ENCODE measurements at places on chromosomes 2 and 18. TPM values are rescaled to one million over a fixed set of nuclear protein-coding genes. Genes with fewer than 3 reads are reported as not detected.

GRCh38 chr2:28565720-28566295 lies 69.9 kb downstream of the PLB1 start:
- no peak for DNase-seq

DNA sequence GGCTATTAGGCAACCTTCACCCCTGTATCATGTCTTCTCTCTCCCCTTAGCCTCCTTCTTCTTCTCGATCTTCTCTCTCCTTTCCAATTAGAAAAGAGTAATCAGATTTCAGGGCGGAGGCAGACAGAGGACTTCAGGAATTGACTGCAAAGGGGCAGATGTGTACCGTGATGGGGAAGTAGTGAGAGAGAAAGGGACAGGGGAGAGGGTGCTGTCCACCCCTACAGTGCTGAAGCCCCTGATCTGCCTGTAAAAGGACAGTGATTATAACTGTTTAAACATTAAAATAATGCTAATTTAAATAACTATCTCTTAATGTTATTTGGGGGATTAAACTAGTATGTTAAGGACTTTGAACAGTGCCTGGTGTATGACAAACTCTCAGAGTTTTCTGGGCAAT lies 178.5 kb downstream of the ACTR3 start:
- DNase-seq = no peak

DNA sequence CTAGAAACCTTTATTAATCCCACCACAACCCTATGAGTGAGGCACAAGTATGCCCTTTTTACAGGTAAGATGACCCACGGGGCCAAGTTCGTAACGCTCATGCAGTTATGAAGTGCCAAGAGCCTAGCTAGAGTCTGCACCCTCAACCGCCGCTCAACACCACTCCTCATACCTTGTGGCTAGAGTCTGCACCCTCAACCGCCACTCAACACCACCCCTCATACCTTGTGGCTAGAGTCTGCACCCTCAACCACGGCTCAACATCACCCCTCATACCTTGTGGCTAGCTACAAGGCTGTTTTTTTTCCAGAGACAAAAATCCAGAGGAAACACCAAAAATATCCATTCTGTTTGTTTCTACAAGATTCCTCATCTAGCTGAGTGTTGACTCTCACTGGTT lies 4.6 kb downstream of the TXNL4A start:
- no peak for DNase-seq

DNA sequence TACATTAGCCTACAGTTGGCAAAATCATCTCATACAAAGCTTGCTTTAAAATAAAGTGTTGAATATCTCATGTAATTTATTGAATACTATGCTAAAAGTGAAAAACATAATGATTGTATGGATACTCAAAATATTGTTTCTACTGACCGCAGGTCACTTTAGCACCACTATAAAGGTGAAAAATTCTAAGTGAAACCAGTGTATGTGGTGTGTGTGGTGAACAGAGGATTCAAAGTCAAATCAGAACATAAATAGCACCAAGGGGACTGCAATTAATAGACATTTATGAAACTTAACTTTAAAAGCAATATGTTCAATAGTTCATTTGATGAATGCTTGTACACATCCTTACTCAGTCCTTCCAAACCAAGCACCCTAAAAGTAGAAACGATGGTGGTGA lies 145.8 kb downstream of the AKAIN1 start:
- no peak for DNase-seq

- no peak for DNase-seq
Measured at GRCh38 chr2:128834207-128834879, 515.7 kb upstream of the HS6ST1 start.

- no peak for DNase-seq
Measured at GRCh38 chr18:58572181-58572580, 56.7 kb downstream of the ALPK2 start.

GRCh38 chr2:119464981-119465380 lies 33.3 kb downstream of the TMEM37 start:
- DNase-seq = no peak

- DNase-seq = no peak
Measured at GRCh38 chr18:23194155-23194996, 59.1 kb downstream of the CABLES1 start.

- DNase-seq = no peak
Measured at GRCh38 chr18:22283116-22283395, 113.7 kb downstream of the GATA6 start.

- peak; percentile 23 for DNase-seq
Measured at GRCh38 chr2:111100765-111101162, 19.9 kb upstream of the BCL2L11 start.

DNA sequence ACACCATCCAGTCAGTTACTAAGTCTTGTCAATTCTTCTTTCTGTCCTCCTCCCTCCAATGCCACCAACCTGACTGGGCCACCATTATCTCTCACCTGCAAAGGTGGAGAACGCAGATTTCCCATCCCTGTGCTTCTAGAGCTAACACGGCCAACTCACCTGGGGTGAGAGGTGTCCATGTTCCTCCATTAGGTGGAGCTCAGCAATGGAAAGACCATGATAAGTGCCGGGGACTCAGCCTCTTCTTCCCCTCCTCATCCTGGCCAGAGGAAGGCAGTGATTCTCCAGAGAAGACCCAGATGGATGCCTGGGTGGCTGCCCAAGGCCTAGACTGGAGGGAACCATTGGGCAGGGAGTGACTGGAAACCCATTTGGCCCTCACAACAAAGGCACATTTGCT lies 48.1 kb upstream of the SLC1A4 start:
- DNase-seq = no peak

DNA sequence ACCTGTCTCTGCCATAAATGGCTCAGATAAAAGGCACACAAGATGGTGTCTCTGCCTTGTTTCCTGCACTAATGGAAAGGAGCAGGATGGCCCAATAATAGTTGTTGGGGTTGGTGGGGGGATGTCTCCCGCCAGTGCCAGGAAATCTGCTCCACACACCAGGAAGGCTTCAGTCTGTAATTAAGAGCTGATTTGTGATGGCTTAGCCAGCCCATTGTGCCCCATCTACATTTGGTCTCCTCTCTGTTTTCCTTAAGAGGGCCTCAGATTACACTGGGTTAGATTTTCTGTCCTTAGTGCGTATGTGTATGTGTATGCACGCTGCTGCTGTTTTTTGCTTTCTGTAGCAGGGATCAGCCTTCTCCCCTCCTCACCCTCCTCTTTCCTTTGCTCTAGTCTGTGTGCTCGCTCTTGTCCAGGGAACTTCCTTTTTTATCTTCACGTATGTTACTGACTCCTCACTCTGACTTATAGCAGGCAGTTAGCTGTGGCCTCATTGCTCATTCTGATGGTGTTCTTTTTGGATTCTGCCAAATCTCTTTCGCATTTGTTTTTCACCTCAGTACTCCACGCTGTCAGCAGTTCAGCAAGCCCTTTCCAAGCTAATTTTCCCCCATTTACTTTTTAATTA lies 33.4 kb upstream of the MGAT5 start:
- DNase-seq = no peak

DNA sequence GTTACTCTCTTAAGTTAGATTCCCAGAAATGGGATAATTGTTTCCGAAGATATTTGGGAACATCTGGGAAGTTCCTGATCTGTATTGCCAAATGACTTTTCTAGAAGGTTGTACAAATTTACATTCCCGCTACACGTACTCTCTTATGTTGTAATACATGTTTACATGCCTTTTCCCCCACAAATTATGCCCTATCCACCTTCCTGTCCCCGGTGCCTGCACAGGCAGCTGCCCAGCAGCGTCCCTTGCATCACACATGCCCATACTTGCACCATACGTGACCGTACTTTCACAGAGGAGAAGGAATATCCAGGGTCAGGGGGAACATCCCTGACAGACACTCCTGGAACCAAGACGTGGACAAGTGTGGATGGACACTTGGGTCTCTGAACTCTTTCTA lies 24.2 kb upstream of the KLF11 start:
- DNase-seq = no peak

- DNase-seq = no peak
Measured at GRCh38 chr2:217481577-217481976, 521.2 kb downstream of the TNS1 start.

DNA sequence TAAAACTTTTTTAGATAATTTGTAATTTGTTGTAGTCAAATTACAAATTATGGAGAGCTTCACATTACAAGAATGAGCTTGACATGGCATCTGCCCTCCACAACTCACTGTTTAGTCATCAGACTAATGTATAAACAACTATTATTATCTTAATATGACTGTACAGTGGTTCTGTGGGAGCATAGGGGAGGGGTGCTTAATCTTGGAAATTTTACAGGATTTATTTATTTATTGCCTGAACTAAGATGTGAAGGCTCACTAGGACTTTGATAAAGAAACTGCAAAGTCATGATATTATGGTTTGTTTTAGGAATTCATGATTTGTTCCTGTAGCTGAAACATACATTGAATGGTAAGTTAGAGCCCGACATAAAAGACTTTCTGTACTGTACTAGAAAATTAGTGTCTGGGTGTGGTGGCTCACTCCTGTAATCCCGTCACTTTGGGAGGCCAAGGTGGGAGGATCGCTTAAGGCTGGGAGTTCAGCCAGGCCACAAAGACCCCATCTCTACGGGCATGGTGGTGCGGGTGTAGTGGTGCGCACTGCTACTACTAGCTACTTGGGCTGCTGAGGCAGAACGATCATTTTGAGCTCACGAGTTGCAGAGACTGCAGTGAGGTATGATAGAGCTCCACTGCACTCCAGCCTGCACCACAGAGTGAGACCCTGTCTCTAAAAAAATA lies 2.1 kb downstream of the MARCHF7 start:
- no peak for DNase-seq

DNA sequence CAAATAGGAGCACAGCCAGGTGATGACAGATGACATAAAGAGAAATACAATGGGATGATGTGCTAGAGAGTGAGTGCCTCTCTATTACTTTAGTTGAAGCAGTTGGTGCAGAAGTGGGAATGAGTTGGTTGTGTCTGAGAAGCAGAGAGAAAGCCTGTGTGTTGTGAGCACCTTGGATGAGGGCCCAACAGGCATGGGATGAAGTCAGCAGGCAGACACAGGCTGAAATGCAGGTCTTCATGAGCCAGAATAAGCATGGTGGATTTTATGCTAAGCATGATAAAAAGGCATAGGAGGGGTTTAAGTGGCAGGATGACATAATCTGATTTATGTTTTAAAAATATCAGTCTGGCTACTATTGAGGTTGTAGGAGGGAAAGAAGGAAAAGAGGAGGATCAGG lies 71.5 kb downstream of the KLHL14 start:
- DNase-seq = no peak

DNA sequence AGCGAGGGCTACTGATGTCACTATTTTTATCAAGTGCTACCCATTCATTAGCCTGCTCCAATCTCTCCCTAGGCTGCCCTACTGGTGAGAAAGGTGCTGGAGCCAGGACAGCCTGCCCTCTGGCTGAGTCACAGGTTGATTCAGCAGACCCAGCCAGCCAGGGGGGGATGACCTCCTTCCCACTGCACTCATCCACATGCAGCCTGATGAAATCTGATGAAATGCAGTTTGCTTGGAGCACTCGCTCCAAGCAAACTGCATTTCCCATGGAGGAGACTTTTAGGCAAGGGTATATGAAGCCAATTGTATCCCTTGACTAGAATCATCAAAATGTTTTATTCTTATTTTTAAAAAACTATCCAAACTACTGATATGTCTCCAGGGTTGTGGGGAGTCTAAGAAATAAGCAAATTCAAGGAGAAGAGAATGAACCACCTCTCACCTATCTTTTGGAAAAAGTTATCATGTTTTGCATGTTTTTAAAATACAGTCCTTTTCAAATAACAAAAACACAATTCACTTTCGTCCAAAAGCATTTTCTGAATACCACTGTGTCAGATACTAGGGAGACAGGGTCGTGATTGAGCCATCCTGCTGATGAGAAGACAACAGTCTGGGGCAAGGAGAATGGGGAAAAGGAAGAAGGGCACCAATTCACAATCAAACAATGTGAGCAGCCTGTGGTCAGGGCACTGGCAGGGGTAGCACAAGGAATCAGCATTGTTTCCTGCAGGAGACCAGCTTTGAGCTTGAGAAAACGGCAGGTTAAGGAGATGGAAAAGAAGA lies 128.3 kb downstream of the AFF3 start:
- no peak for DNase-seq

- no peak for DNase-seq
Measured at GRCh38 chr2:231397928-231398294, 2.4 kb downstream of the B3GNT7 start.

- no peak for DNase-seq
Measured at GRCh38 chr2:37711308-37711731, 39.9 kb upstream of the CDC42EP3 start.

- no peak for DNase-seq
Measured at GRCh38 chr2:129763190-129763846, 216.1 kb upstream of the RAB6C start.

- DNase-seq = no peak
Measured at GRCh38 chr2:199312931-199313330, 144.8 kb downstream of the SATB2 start.

DNA sequence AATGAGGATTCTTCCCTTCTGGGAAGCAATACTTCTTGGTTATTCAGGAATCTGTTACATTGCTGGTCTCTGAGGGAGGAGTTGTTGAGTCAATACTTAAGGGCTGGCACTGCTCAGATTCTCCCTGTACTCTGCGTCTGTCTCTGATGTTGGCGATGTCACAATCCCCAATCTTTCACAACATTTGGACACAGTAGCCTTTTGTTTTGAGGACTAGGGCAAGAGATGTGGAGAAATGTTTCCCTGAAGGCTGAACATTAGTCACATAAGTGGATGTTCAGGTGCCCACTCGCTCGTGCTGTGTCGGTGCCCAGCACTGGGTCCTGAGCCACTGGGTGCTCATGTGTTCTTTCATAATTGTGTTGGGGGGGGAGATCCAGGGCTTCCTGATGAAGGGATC lies 55.0 kb downstream of the MAPK4 start:
- no peak for DNase-seq

DNA sequence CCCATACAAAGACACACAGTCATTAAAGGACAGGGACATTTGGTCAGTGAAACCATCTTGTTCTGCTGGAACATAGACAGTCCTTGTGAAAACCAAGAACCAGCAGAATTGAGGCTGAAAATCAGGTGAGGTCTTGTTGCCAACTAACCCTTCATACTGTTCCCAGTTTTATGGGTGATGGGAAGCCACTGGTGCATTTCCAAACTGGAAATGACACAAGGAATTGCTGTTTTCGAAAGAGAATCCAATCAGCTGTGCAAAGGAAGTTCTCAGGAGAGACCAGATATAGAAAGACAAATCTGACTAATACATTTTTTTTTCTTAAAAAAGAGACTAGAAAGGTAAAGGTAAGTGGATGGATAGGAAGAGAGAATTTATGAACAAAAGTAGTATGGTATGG lies 948.2 kb downstream of the TSN start:
- no peak for DNase-seq

- DNase-seq = no peak
Measured at GRCh38 chr18:27609221-27609620, 424.1 kb upstream of the CHST9 start.

GRCh38 chr18:79634593-79635426 lies 44.8 kb upstream of the CTDP1 start:
- no peak for DNase-seq

GRCh38 chr2:29619689-29620088 lies 301.7 kb downstream of the ALK start:
- no peak for DNase-seq

Gene LAMA1
- not detected for polyA plus RNA-seq

Gene LYG2
- not detected for polyA plus RNA-seq

Gene CDH19
- not detected for polyA plus RNA-seq

Gene MERTK
- polyA plus RNA-seq = 0.30 TPM

Gene ZNF519
- polyA plus RNA-seq = 6.4 TPM

Gene SERPINB10
- not detected for polyA plus RNA-seq

Gene LBX2
- polyA plus RNA-seq = not detected

Gene MYO7B
- 68.2 TPM for polyA plus RNA-seq

Gene NCL
- 25.8 TPM for polyA plus RNA-seq

Gene COLEC11
- polyA plus RNA-seq = 0.58 TPM

Gene EEF1B2
- polyA plus RNA-seq = 888 TPM

Gene NRP2
- 1.8 TPM for polyA plus RNA-seq

Gene SCN2A
- 0.35 TPM for polyA plus RNA-seq

Gene TMEM87B
- 9.4 TPM for polyA plus RNA-seq

Gene CFAP221
- not detected for polyA plus RNA-seq

Gene TEX261
- 21.9 TPM for polyA plus RNA-seq
